ENCODE measurements at places on chromosomes 4 and X. TPM values are rescaled to one million over a fixed set of nuclear protein-coding genes. Genes with fewer than 3 reads are reported as not detected.

The ARMCX2 gene
- 172 TPM for total RNA-seq

The XKRX gene
- 0.34 TPM for total RNA-seq

The ATOH1 gene
- not detected for total RNA-seq

DNA sequence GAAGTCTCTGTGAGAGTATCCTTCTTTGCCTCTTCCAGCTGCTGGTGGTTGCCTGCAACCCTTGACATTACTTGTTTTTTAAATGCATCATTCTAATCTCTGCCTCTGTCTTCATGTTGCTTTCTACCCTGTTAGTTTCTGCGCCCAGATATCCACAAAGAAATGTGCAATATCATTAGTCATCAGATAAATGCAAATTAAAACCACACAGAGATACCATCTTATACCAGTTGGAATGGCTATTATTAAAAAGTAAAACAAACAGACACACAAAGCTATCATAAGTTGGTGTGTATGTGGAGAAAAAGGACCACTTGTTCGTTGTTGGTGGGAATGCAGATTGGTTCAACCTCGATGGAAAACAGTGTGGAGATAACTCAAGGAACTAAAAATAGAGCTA, 517.4 kb downstream of the FAT4 start:
- no peak for DNase-seq

- DNase-seq: peak; percentile 13
These were observed 15.0 kb upstream of the TRIM2 start for GRCh38 chr4:153189016-153189801.

DNA sequence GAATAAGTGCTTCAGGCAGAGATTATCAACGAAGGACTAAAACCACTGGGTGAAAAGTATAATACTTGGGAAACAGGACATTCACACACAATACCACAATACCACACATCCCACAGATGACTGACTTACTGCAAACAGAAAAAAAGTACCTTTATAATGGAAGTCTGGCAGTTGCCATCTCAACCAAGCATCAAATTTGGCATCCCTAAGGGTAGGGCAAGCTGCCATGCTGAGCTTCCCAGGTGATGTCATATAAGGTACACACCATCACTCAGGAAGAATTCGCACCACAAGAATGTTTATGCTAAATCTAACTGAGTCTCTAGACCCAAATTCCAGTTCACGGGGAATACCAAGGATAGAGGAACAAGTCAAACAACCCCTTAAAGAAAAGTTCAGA, 9.1 kb downstream of the QDPR start:
- DNase-seq: no peak

GRCh38 chr4:143531788-143532491, 18.4 kb downstream of the SMARCA5 start:
- no peak for DNase-seq
